ENCODE measurements at places on chromosomes 4 and X. TPM values are rescaled to one million over a fixed set of nuclear protein-coding genes. Genes with fewer than 3 reads are reported as not detected.
A peak's percentile ranks its signal among the peaks of the same experiment; 100 is the strongest.

- no peaks in the 10 kb centered on the region for H3K36me3 ChIP-seq
- no peak overlapping the region for H3K4me3 ChIP-seq
- no peaks in the 10 kb centered on the region for H3K4me1 ChIP-seq
- no peaks in the 10 kb centered on the region for H3K27me3 ChIP-seq
- no peak for DNase-seq
Measured at GRCh38 chrX:46178763-46179162, 366.5 kb downstream of the ZNF674 start.

DNA sequence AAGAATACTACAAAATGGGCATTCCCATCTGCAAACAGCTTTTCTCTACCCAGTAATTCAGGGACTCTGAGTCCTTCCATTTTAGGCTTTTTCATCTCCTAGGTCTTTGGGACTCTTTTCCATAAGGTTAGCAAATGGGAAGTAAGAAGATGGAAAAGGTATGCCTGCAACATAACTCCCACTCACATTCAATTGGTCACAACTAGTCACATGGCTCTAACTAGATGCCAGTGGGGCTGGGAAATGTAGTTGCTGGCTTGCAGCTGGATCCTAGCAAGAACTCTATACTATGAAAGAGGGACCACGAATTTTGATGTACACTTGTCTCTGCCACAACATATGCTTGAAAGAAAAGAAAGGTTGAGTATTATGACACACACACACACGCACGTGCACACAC lies 954.9 kb upstream of the FTHL17 start:
- H3K27ac ChIP-seq = no peak overlapping the region
- no peak for DNase-seq
- H3K4me3 ChIP-seq = no peak overlapping the region
- H3K27me3 ChIP-seq = no peaks in the 10 kb centered on the region
- H3K4me1 ChIP-seq = no peaks in the 10 kb centered on the region

DNA sequence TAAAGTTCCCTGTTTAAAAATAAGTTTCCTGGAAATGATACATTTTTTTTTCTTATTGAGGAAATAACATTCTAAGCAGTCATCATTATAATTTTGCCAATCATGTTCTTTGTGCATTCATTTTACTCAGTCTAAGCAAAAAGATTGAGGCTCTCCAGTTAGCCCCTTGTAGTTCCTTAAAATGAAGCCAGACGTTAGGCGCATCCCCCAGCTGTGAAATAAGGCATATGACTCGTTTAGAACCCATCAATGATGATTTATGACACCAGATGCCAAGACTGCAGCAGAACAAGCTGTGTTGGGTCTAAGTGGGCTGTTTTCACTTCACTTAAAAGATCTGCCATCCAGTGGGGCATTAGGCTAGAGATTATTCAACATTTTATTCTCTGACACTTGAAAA lies 17.0 kb downstream of the PDGFC start:
- H3K4me1 ChIP-seq = peaks cover 4% of the 10 kb centered on the region
- H3K4me3 ChIP-seq = no peak overlapping the region
- no peaks in the 10 kb centered on the region for H3K27me3 ChIP-seq
- H3K27ac ChIP-seq = no peak overlapping the region
- H3K36me3 ChIP-seq = no peaks in the 10 kb centered on the region

DNA sequence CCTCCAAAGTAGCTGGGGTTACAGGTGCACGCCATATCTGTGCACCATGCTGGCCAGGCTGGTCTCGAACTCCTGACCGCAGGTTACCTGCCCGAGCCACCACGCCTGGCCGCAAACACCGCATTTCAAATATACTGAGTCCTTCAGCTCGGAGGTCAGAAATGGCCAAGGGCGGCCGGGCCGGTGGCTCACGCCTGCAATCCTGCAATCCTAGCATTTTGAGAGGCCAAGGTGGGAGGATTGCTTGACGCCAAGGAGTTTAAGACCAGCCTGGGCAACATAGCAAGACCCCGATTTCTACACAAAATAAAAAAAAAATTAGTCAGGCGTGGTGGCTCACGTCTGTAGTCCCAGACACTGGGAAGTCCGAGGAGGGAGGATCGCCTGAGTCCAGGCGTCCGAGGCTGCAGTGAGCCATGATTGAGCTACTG lies 71.9 kb upstream of the PPP2R3B start:
- H3K4me1 ChIP-seq = no peaks in the 10 kb centered on the region
- H3K27ac ChIP-seq = no peak overlapping the region
- H3K27me3 ChIP-seq = peaks cover 4% of the 10 kb centered on the region

DNA sequence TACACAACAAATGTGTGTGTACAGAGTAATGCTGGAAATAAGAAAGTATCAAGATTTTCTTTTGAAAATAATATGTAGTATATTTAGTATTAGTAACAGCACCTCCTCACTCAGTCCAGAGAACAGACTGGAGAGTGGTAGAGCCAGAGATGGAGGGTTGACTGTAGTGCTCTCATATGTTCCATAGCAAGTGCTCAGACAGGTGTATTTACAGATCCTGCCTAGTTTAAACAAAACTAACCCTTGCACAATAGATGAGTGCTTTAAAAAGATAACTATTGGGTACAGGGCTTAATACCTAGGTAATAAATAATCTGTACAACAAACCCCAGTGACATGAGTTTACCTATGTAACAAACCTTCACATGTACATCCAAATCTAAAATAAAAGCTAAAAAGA lies 381.0 kb upstream of the EMCN start:
- H3K4me1 ChIP-seq = no peaks in the 10 kb centered on the region
- no peak overlapping the region for H3K4me3 ChIP-seq
- no peak overlapping the region for H3K27ac ChIP-seq
- no peaks in the 10 kb centered on the region for H3K36me3 ChIP-seq
- no peak for DNase-seq

DNA sequence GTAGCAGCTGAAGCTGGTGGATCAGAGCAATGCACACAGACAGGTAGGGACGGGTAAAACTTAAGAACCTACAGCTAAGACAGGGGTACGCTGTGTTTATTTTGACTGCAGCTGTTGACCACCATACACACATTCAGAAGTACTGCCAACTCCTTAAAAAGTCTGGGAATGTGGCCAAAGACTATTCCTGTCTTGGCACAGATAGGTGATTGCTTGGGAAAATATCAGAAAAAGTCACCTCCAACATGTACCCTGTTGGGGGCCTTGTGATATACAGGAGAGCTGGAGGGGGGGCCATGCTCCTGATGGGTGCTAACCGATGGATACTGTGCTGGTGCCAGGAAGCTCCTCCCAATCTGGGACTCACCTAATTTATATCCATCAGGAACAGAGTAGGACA lies 121.2 kb downstream of the VCX2 start:
- H3K27ac ChIP-seq = no peak overlapping the region
- H3K4me3 ChIP-seq = no peak overlapping the region
- H3K27me3 ChIP-seq = no peaks in the 10 kb centered on the region
- no peaks in the 10 kb centered on the region for H3K4me1 ChIP-seq
- DNase-seq = no peak
- no peaks in the 10 kb centered on the region for H3K36me3 ChIP-seq

- H3K27ac ChIP-seq = peak overlapping the region; percentile 45
- H3K4me3 ChIP-seq = peak overlapping the region; percentile 16
- peaks cover 13% of the 10 kb centered on the region for H3K36me3 ChIP-seq
- H3K4me1 ChIP-seq = peaks cover 39% of the 10 kb centered on the region
- H3K27me3 ChIP-seq = peaks cover 4% of the 10 kb centered on the region
- no peak for DNase-seq
Measured at GRCh38 chr4:140012688-140013486, 141.1 kb downstream of the MAML3 start.

DNA sequence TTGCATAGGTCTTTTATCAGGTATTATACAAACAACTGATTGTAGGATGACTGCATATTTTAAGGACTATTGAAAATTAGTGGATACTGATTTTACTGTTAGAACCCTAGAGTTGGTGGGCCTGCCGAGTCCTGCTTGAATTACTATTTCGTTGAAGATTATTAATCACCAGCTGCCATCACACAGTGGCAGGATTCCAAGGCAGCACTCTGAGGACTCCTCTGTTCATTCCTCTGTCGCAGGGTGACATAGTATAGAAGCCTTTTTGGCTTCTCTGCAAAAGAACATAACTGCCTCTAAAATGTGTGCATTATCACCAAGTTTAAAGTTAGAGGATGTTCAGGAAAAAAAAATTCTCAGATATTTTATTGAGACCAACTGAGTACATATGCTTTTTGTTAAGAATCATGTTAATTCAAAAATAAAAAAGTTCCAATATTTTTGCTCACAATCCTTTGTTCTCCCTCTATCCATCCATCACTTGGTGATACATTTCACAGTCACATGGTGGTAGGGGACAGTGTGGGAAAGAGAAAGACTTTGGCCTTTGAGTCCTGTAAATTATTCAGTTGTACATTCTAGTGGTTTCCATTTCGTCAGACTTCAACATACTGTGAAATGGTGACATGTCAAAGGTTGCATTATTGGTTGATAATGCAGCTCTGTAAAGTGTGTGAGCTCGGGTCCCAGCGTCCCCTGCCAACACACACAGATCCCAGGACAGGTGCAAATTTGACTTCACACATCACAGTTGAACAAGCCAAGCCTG lies 332.5 kb downstream of the GRID2 start:
- no peak for DNase-seq
- no peak overlapping the region for H3K27ac ChIP-seq
- no peaks in the 10 kb centered on the region for H3K27me3 ChIP-seq
- H3K4me1 ChIP-seq = peaks cover 4% of the 10 kb centered on the region

DNA sequence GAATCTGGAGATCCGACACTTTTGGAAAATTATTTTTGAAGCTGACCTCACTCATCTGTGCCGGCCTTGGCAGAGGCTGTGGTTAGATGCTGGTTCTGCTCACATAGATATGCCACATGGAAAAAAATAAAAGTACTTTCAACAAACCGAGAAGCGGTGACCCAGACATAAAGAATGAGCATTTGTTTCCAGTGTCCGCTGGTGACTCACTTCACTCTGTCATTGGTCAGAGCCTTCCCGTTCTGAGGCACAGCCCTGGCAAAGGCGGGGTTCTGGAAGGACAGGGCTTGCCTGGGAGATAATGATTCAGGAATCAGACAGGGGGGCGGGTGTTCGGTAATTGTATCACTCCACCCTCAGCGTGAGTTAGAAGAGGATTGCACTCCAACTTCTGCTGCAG lies 172.4 kb upstream of the MXRA5 start:
- no peaks in the 10 kb centered on the region for H3K36me3 ChIP-seq
- H3K4me3 ChIP-seq = no peak overlapping the region
- DNase-seq = no peak
- peaks cover 3% of the 10 kb centered on the region for H3K27me3 ChIP-seq
- H3K27ac ChIP-seq = no peak overlapping the region

GRCh38 chrX:51894697-51895336 lies 1.4 kb downstream of the MAGED1 start:
- peaks cover 6% of the 10 kb centered on the region for H3K4me1 ChIP-seq
- peaks cover 4% of the 10 kb centered on the region for H3K36me3 ChIP-seq
- peak overlapping the region; percentile 91 for H3K4me3 ChIP-seq
- peak overlapping the region; percentile 95 for H3K27ac ChIP-seq
- peak; percentile 49 for DNase-seq

DNA sequence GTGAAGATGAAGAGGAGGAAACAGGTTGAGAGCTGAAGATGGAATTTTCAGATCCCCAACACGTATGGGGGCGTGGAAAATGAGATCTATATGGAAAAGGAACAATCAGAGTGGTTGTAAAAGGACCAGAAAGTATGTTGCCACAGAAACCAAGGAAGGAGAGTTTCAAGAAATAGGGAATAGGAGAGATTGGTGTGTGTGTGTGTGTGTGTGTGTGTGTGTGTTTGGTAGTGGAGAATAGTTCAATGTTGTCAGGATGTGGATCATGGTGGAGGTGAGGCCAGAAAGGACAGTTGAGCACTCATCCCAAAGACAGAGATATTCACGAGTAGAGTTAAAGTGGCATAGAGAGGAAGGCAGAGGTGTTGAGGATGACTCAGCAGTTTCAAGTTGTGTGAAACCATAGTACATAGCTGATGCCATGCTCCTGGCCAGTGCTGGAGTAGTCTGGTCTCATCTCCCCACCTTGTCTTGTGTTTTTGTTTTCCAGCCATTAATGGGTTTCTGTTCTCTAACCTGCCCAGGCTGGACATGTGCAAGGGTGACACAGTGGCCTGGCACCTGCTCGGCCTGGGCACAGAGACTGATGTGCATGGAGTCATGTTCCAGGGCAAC lies 36.1 kb downstream of the HEPH start:
- H3K27me3 ChIP-seq = peaks cover 2% of the 10 kb centered on the region
- H3K36me3 ChIP-seq = no peaks in the 10 kb centered on the region
- H3K4me1 ChIP-seq = no peaks in the 10 kb centered on the region
- H3K4me3 ChIP-seq = no peak overlapping the region

GRCh38 chrX:137428221-137428661 lies 137.7 kb upstream of the ZIC3 start:
- H3K27ac ChIP-seq = no peak overlapping the region
- H3K4me1 ChIP-seq = peaks cover 9% of the 10 kb centered on the region
- H3K27me3 ChIP-seq = peaks cover 11% of the 10 kb centered on the region
- no peaks in the 10 kb centered on the region for H3K36me3 ChIP-seq
- DNase-seq = no peak

DNA sequence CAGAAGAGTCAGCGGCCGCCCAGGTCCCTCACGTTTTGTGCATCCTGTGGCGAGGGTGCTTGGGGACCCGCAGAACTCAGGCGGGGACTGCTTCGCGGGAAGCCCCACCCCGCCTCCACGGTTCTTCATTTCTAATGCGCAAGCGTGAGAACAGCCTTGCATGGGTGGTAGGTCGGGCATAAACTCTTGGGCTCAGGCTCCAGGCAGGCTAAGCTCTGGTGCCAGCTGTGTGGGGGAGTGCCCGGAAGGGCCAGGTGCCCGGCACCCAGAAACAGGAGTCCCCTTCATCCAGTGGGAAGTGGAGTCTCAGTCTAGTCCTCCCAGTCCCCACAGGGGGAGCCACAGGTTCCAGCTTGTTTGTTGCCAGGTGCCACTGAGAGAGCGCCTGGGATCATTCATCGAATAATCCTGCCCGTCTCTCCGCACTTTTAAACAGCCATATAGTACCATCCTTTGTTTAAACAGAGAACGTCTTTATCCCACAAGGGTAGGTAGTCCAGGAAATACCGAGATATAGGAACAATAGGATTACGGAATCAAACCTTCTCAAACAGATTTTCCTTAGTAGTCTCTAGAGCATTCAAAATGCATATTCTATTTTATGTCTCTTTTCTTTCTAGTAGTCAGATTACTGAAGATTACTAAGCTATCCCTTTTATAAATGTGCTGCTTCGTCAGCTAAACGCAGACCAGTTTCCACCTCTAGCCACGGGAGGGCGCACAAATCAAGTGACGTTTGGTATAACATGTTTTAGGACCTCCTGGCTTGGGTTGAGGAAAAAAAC lies 12.7 kb upstream of the RBBP7 start:
- H3K4me1 ChIP-seq = no peaks in the 10 kb centered on the region
- H3K27ac ChIP-seq = peak overlapping the region; percentile 73
- DNase-seq = peak; percentile 73
- no peaks in the 10 kb centered on the region for H3K36me3 ChIP-seq

The SLIT2 gene
- total RNA-seq = 21.6 TPM

The AGTR2 gene
- not detected for total RNA-seq

The G3BP2 gene
- 245 TPM for total RNA-seq

The F11 gene
- not detected for total RNA-seq

The UCHL1 gene
- 1,012 TPM for total RNA-seq

The ACE2 gene
- not detected for total RNA-seq

The SLC38A5 gene
- total RNA-seq = 136 TPM

The DCLK2 gene
- total RNA-seq = 36.8 TPM
